ENCODE measurements at places on chromosomes 5 and 9. TPM values are rescaled to one million over a fixed set of nuclear protein-coding genes. Genes with fewer than 3 reads are reported as not detected.

NFX1 gene
- 36.3 TPM for total RNA-seq

TRIM36 gene
- 14.6 TPM for total RNA-seq

FSTL4 gene
- 5.7 TPM for total RNA-seq

BSPRY gene
- 5.1 TPM for total RNA-seq

Data from H9 (cell line).